ENCODE measurements at places on chromosomes 6 and 20.

DNA sequence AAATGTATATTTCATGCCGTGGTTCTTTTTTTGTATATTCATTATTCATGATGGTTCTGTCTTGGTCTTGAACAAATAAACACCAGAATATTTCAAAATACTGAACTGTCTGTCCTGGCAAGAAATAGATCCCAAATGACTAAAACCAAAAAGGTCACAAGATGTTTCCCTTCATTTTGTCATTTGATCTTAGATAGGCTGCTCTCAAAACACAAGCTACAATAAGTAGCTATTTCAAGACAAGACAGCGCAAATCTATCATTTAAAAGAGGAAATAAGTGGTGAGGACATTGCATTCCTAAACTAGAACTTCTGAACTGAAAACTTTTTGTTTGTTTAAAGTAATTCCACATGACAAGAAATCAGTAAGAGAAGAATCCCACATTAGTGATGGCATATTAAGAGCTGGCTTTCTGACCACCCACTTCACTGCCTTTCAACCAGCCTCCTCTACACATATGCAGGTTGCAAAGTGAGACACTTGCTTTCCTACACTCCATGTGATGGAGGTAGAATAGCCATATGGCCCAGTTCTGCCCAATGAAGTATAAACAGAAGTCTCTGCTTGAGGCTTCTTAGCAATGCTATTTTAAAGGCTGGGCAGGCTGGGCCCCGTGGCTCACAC, 54.4 kb upstream of the CCDC28A start:
- DNase-seq: no peak

GRCh38 chr20:62307226-62308101, 4.7 kb downstream of the ADRM1 start:
- no peak for DNase-seq

DNA sequence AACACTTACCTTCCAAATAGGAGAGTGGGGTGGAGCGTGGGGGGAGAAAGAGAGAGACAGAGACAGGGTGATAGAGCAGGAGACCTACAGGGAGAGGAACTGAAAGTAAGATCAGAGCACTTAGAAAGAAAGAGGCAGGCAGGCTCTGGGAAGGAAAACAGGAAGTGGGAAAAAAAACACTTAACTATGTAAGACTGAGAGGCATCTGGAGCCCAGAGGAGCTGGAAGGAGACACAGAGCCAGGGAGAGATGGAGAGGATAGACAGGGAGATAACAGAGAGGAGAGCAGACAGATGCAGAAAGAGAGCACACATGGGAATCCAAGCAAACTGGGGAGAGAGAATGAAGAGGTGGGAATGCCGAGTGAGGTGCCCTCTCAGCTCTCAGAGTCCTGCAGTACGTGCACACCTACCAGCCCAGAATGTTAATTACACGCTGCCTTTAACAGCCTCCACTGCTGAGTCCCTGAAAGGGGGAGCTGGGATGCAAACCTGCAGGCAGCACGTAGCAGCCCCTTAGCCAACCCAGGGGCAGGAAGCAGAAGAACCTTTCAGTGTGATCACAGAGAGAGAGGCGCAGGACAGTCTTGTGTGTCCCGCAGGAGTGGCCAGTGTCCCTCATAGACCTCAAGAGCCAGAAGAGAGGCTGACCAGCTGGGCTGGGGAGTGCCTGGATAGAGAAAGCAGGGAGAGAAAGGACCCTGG, 132.7 kb upstream of the LRFN2 start:
- DNase-seq: no peak

DNA sequence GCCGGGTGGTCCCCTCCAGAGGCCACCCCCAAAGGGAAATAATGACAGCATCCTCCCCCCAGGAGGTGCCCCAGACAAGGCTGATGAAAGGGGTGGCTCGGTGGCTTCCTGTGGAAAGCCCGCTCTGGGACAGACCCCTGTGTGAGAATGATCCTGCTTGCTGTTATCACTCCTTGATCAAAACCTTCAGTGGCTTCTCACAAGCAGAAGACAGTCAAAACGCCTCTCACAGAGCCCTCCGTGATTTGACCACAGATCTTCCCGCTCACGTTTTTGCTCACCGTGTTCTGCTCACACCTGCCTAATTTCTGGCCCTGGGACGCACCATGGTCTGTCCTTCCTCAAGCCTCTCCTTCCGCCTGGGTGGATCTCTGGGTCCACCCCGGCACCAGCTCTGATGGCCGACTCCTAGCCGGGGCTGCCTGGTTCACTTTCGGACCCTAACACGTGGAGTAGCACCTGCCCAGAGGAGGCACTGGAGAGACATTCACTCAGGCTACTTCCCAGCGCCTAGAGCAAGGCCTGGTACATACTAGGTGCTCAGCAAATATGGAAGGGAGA, 210.4 kb downstream of the ANKRD60 start:
- no peak for DNase-seq

DNA sequence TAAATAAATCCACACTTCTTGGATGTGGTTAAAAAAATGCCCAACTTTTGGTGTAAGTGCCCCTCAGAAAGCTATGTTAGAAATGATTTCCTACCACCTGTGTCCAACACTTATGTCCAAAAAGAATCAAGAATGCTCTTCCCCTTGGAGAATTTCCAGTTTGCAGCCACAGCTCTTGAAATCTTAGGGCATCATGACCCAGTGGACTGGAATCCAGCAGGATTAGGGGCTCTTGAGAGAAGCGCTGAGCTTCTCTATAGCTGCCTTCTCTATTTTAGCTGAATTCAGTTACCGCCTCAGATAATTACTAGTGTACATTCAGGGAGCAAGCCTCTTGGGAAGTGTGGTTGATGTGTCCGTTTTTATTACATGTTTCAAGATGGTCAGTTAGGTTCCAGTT, 2.5 kb downstream of the PHACTR1 start:
- no peak for DNase-seq

DNA sequence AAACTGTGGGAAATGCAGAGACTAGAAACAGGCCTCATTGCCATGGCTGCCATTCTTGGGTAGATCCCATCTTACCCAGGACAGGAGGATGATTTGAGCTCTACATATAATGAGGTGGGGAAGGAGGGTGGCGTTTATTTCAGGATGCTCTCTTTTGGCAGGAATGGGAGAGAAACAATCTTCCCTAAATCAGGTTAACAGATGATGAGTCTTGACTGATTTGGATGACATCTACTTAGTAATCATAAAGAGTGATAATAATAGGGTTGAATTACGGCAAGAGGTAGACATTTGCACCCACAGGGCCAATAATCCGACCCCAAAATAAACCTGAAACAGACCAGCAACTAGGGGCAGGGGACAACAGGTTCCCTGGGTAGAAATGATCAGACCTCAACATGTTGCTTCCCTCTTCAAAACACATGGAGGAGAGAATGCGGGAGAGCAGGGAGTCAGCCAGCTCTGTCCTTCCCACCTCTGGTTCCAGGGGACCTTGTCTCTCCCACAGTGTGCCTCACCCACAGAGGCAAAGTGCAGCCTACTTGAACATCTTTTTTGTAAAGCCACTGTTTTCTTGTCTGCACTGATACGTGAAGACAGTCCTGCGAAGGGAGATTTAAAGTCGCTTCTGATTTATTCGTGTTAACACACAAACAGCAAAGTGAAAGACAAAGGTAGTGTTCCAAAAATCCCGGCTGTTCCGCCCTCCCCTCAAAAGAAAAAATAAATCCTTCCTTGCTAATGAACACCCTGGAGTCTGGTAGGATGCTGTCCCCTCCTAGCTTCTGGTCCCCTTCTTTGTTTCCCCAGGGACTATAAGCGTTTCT, 3.9 kb downstream of the FOXQ1 start:
- DNase-seq: no peak

DNA sequence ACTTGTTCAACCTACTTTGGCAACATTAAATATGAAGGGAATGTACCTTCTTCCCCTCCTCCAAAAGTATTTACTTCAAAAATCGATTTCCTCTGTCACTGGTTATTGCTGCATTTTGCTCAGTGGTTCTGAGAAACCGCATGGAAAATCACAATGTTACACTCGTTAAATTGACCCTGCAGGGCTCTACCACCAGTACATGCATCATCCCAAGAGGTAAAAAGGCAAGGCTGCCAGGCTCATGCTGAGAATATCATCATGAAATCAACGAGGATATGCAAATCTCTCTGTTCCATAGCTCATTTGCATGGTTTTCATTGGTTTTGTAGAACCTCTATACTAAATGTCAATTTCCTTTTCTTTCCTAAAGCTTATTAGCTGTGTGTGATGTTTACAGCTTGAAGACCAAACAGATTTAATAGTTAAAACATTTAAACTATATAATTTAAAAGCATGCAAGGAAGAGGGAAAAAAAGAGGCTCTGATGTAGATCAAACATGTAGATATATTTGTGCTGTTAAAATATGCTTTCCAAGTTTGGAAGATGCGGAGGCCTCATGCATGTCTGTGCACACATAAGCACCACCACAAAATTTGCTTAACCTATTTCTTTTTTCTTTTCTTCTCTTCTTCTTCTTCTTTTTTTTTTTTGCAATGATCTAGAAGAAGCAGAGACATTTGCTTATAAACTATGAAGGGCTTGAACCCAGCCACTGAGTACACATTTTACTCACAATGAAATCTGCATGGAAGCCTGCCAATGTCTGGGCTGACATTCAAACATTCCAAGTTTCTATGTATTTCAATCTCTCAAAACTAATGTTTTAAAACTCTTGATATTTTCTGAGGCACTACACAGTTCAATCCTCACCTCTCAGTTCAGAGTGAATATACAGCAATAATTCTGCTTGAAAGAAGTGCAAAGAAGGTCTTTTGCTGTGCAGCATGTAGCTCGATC, 194.0 kb downstream of the GMPR start:
- DNase-seq: no peak

- DNase-seq: no peak
Observed at GRCh38 chr20:10673176-10673841, 490 bp downstream of the JAG1 start.

DNA sequence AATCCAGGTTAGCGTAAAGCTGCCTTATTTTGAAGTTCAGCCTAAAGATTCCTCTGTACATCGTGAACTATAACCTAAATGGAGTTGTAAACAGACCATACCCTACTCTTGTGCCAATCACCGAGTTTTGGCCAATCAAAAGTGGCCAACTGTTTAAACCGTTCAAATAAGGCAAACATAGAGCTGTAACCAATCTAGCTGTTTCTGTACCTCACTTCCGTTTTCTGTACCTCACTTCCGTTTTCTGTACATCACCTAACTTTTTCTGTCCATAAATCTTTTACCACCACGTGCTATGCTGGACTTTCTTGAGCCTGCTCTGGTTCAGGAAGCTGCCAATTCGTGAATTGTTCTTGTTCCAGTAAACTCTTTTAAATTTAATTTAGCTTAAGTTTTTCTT, 39.7 kb downstream of the LBP start:
- no peak for DNase-seq

- DNase-seq: peak; percentile 68
Observed at GRCh38 chr20:54062812-54063280, 7.5 kb downstream of the BCAS1 start.

DNA sequence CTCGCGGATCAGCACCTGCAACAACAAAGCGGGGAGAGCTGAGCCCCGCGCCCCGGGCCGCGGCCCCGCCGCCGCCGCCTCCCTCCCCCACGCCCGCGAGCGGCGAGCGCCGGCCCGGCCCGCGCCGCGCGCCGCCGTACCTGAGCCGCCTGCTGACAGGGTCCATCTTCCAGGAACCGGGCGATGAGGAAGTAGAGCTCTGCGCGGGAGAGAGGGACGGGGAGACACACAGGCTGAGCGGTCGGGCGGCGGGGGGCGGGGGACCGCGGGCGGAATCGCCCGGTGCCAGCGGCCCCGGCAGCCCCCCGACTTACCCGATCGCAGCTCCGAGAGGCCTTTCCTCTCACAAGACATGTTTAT, 359 bp downstream of the PHIP start:
- no peak for DNase-seq

GRCh38 chr6:30129265-30130178, 6.4 kb upstream of the TRIM40 start:
- DNase-seq: no peak

DNA sequence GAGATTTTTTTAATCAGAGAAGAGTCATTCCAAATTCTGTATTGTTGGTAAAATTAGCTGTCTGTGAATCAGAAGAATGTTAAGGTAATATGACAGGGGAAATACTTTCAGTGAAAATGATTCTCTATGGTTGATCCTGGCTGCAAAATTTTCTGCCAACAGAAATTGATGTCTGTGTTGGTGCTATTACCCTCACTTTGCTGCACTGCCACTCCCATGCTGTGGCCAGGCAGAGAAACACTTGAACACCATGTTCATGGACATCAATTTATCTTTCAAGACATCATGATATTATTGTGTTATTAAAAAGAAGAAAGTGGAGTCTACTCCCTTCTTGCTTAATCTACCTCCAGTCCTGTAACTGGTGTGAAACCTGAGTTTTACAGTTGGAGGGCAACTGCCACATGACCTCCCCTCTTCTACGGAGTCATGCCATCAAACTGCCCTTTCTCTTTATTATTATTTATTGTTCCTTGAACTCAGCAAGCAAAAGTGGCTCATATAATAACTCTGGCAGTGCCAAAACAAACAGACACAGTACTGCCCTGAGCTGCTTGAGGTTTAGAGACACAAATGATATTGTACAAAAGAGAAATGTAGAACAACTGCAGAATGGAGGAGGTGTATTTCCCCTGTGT, 288.0 kb upstream of the JAG1 start:
- no peak for DNase-seq

DNA sequence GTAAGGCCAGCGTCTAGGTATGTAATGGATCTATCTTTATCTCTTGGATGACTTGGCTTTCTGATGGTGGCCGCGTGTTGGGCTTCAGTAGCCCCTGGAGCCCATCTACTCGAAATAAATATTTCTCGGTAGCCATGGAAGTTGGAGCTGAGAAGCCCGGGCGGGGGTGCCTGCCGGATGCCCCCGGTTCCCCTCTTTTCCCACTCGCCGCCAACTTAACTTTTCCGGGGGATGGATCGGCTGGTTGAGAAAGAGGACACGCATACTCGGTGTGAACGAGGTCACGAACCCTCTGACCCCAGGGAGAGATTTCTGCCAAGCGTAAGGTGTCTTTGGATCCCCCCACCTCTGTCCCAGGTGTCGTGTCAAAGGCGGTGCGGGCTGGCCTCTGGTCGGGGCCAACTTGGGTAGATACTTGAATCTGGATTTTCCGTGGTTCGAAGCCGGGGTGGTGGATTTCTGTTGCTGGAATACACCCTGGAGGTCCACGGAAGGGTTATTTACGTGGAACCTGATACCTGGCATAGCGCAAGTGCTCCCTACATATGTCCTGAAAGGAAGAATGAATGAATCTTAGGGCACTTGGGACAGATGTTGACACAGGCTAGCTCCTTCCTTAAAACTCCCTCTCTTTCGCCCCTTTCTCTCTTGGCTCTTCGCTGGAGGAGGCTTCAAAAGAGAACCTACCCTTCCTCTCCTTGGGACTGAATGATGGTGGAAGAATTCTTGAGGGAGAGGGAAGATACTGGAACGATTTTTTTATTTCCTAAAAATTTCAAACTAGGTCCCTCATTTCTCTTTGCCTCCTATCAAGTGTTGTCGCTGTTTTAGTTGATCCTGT, 996 bp downstream of the DOK5 start:
- DNase-seq: no peak
